ENCODE measurements at places on chromosomes 5 and 9.
A peak's percentile ranks its signal among the peaks of the same experiment; 100 is the strongest.

DNA sequence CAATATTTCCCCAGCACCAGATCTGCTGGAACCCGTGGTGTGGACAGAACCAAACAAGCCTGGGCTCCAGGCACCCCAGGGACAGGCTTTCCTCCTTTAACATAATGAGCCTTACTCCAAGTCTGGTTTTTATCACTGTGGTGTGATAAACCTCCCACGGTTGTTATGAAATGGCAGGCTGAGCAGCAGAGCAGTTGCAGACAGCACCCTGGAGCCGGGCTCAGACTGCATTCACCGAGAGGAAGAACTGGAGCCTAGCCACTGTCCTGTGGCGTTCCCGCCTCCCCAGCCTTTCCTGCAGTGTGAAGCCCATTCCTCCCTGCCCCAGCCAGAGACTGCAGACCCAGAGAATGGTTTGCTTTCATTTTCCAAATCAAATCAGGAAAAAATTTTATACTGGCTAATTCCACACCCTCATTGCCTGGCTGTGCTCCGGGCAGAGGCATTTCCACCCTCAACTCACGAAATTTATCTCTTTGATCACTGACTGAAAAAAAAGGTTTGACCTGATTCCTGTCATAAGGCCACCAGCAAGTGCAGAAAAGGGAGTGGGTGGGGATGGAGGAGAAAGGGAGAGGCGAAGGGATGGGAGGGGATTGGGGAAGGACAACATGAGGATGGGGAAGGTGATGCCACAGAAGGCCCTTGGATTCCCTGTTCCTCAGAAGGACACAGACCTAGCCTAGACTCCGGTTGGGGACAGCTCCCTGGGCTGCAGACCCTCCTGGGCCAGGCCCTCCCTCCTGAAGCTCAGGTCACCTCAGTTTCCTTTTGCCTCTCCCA is 18.9 kb downstream of the IPPK start:
- no peak for DNase-seq

- no peak for DNase-seq
These were observed 1.6 kb downstream of the HINT1 start for GRCh38 chr5:131163276-131164119.

- DNase-seq: peak; percentile 48
These were observed 24.3 kb downstream of the CENPP start for GRCh38 chr9:92349771-92350739.

- DNase-seq: no peak
These were observed 61.4 kb downstream of the RASA1 start for GRCh38 chr5:87329114-87329513.

DNA sequence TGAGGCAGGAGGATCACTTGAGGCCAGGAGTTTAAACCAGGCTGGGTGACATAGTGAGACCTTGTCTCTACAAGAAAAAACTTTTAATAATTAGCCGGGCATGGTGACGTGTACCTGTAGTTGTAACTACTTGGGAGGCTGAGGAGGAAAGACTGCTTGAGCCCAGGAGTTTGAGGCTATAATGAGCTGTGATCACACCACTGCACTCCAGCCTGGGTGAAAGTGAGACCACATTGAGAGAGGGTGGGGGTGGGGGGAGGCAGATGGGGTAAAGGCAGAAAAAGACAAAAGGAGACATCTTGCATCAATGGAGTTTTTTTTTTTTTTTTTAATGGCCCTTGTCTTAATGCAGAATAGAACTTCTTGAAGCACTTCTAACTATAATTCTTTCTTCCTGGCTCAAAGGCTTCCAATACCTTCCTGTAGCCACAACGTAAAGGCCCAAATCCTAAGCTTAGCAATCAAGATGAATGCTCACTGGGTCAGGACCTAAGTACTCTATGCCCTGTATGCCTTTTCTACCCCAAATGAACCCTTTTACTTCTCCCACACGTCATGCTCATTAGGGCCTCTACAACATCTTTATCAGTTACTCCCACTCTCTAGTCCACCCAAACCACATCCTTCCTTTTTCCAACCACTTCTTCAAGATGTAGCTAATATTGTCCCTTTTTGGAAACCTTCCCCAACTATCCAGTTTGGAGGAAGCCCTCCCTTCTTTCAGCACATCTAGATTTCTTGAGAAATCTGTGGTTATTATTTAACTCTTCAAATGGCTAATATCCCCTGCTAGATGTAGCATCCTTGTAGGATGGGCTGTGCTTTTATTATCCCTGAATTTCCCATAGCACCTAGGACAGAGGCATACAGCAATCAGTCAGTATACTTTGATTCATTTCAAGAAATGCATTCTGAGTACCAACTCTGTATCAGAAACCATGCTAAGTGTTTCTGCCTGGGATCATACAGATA is 40.8 kb downstream of the CSF2 start:
- DNase-seq: no peak

- DNase-seq: no peak
These were observed 131.8 kb downstream of the ROR2 start for GRCh38 chr9:91818225-91818585.

DNA sequence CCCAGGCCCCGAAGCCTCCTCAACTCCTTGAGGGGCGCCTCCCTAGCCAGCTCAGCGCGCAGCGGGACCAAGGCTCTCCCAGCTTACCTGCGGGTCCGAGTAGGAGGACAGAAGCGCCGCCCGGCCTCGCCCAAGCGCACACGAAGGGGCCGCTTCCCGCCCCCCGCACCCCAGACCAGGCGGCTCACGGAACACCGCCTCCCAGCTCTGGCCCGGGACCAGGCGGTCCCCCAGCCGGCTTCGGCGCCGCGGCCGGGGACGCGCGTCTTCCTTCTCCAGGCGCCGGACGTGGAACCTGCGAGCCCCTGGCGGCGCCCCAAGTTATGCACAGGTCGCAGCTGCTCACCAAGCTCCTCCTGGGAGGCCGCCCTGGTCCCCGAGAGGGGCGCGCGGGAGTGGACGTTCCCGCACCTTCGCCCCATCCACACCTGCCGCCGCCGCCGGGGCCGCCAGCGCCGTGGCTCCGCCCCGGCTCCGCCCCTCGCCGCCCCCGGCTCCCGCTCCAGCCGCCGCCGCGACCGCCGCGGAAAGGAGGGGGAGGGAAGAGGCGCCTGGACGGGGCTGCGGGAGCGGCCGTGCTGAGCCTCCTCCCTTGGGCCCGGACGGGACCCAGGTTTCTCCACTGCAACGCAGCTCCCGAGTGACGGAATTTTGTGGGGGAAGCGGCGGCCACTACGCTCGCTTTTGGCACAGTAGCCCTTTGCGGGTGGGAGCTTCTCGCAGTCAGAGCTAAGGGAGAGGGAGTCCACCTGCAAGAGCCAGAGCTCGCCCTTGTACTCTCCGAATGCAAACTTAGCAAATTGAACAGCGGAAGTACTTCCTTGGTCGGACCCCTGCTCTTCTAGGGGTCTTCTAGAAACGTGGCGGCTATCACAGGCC is 77.5 kb upstream of the IFNE start:
- peak; percentile 27 for DNase-seq

- DNase-seq: no peak
These were observed 113.4 kb upstream of the CACNA1B start for GRCh38 chr9:137764171-137764671.

- DNase-seq: no peak
These were observed 459.3 kb upstream of the MEF2C start for GRCh38 chr5:89342106-89342876.

GRCh38 chr9:126642010-126642744 is 28.4 kb downstream of the LMX1B start:
- DNase-seq: no peak

All from right hindlimb (tissue), 1 donor.